ENCODE measurements at places on chromosomes 1 and 21.

GRCh38 chr1:2032737-2033136, 13.6 kb downstream of the GABRD start:
- no peak for DNase-seq

GRCh38 chr1:100051893-100052292, 80.8 kb downstream of the SASS6 start:
- no peak for DNase-seq

DNA sequence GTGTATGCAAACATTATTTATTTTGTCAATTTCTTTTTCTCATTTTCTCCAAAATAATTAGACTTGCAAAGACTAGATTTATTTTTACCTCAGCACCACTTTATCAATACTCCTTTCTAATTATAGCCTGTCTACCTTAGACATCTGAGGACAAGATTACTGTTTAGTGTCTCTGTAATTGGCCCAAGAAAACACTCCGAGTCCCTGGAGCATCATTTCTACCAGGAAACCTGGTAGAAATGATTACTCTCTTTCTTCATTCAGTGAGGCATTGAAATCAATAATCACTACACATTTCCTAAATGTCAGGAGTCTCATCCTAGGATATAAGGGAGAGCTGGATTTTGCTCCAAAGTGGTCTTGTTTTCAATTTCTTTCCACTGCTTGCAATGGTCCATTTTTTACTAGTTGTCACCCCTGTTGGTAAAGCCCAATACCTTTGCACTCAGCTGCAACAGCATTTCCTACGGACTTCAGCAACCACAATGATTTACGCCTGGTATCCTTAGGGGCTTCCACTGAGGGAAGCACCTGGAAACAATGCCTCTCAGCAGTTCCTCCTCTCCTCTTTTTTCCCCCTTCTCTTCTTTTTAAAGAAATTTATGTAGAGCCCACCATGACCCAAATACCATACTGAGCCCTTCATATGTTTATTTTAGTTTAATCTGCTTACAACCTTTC, 64.6 kb downstream of the GRIK1 start:
- no peak for DNase-seq

- DNase-seq, result no peak
Observed at GRCh38 chr21:38825269-38825668, 19.5 kb downstream of the ETS2 start.

- DNase-seq, result no peak
Observed at GRCh38 chr1:216627252-216627651, 96.0 kb downstream of the ESRRG start.

- DNase-seq, result peak; percentile 46
Observed at GRCh38 chr1:209937996-209938959, at the start of gene SYT14. SYT14 (plus strand) TSS chr1:209938217; CDS start chr1:209938265, 48 bp downstream.

GRCh38 chr1:65821386-65821785, 28.7 kb downstream of the PDE4B start:
- no peak for DNase-seq

DNA sequence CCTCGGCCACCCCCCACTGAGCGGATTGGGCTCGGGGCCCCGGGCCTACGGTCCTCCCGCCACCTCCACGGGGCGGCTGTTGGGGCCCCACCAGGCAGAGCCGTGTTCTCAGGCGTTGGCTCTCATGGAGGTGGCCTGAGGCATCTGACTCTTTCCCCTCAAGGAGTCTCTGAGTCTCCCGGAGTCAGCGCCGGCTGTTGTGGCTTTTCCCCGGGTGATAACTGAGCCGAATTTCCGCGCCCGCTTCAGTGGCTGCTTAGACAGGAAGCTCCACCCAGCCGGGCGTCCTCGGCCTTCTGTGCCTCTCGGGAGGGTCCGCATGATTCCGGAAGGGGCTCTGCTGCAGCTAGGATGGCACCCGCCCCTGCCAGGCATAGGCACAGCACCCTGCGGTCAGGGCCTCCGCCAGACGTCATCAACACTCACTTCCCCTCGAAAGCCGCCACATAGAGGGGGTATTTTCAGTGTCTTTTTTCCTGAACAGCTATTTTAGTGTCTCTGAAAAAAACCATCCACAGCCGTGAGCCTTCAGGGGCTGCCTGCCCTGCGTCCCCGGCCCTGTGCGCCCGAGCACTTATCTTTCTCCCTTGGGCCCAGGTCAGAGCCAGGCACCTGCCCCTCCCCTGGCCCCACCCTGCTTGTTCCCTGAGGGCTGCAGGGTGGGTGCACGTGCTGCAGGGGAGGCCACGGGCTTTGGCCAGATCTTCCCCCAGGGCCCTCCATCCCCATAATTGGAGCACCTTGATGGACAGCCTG, 72.9 kb downstream of the SKI start:
- no peak for DNase-seq

- DNase-seq, result peak; percentile 84
Observed at GRCh38 chr1:119613769-119614720, 34.0 kb downstream of the ZNF697 start.

DNA sequence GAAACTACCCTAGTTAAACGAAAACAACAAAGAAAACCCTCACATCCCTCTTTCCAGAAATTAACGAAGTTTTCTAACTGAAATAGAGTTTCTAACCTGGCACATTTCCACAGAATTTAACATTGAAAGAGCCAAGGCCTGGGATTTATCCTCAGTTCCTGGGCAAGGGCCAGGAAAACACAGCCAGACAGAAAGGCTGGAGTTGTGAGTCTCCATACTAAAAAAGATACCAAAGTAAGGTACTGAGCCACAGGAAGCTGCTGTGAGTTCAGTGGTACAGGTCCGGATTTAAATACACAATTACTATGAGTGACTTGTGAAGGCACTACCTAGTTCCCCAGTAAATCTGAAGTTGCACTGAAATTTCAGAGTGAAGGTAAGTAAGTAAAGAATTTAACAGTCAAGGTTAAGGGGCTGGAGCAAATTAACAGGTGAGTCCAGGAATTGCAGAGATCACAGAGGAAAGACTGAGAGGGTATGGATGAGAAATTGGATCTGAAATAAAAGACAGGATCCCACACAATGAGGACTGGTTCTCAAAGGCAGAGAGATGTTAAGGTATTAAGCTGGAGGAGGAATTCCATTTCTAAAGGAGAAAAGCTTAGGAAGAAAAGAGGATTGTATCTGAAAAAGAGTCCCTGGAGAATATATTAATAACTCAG, 905 bp downstream of the LIX1L start:
- no peak for DNase-seq

GRCh38 chr1:217115404-217116380, 392.5 kb upstream of the ESRRG start:
- DNase-seq, result no peak

- no peak for DNase-seq
Observed at GRCh38 chr21:38416791-38417190, 81.5 kb downstream of the ERG start.

DNA sequence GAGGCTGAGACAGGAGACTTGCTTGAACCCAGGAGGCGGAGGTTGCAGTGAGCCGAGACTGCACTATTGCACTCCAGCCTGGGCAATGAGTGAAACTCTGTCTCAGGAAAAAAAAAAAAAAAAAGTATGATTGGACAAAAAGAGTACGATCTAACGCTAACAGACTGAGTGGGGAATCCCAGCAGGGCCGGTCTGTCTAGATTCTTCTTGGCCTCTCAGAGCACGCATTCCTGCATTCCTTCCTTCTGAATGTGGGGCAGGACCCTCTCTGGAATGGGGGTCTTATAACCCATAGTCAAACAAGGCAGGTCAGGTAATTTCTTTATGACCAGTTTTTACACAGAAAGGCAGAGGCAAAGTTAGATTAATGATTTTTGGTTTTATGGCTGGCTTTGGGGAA, 92.0 kb upstream of the PPM1J start:
- DNase-seq, result no peak

DNA sequence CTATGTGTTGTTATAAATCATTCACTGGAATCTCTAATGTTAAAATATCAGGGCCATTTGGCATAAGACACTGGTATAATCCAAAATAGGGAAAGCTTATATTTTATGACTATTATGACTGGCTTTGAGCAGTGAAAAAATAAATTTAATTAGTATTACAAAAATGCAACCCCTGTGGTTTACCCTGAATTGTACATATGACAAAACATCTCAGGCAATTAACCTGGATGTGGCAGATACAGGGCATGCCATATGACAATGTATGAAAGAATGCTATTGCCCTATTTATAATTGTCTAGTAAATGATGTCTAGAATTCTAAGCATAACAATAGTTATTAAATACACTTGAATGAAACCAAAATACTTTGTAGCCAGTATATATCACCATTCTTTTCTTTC, 532.5 kb upstream of the ADGRL4 start:
- DNase-seq, result no peak

GRCh38 chr1:2952371-2952770, 68.9 kb upstream of the ACTRT2 start:
- DNase-seq, result no peak
